GDM1 (cell line): ENCODE measurements at places on chromosomes 7 and 10.

- no peak for DNase-seq
These were observed 63.1 kb downstream of the BLNK start for GRCh38 chr10:96208271-96208670.

- DNase-seq: no peak
These were observed 178.5 kb downstream of the NRP1 start for GRCh38 chr10:33155720-33156638.

DNA sequence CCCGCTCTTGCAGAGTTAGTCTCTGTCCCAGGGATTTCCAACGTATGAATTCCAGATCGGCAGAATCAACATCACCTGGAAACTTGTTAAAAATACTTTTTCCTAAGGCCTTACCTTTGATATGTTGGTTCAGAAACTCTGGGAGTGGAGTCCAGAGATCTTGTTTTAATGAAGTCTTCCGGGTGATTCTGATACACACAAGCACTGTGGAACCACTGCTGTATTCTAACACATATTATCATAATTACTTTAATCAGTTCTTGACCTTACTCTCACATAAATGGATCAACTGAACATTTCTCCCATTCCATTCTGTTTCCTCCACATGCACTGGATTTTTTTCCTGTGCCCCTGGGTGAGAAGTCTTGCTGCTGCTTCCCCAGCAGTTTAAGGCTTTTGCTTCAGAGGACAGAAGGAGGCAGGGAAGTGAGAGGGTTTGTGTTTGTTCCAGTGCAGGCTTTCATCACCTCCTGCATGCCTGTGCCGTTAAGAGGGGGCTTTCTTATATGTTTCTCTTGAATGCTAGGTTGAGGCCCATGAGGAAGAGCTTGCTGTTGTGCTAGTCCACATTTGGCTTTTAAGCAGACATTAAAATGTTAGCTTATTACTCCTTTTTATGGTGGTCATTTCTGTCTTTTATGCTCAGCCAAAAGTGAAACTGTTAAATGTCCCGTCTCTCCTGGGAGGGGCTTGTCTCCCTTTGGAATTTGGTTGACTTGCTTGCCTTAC, 32.4 kb downstream of the CCSER2 start:
- no peak for DNase-seq

GRCh38 chr10:77371848-77372799, 265.5 kb downstream of the KCNMA1 start:
- DNase-seq: no peak

GRCh38 chr10:119653209-119653608, 2.0 kb downstream of the BAG3 start:
- DNase-seq: no peak

DNA sequence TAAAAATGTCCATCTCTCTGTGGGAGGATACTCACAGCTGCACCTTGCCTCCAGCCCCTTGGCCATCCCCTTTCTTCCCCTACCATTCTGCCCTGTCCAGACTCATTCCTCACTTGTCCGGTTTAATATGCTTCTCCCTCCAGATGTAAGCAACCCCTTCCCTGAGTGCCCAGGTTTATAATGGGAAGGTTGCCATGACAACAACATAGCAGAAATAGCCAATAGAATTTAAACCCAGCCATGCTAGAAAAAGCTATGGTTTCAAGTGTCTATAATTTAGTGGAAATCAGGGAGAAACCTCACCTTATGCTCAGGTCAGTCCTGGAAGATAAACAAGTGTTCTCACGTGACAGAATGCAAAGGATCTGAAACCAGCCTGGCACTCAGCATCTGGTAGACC, 196.0 kb upstream of the FZD8 start:
- no peak for DNase-seq

GRCh38 chr7:156768698-156769472, 124.1 kb downstream of the LMBR1 start:
- DNase-seq: no peak

DNA sequence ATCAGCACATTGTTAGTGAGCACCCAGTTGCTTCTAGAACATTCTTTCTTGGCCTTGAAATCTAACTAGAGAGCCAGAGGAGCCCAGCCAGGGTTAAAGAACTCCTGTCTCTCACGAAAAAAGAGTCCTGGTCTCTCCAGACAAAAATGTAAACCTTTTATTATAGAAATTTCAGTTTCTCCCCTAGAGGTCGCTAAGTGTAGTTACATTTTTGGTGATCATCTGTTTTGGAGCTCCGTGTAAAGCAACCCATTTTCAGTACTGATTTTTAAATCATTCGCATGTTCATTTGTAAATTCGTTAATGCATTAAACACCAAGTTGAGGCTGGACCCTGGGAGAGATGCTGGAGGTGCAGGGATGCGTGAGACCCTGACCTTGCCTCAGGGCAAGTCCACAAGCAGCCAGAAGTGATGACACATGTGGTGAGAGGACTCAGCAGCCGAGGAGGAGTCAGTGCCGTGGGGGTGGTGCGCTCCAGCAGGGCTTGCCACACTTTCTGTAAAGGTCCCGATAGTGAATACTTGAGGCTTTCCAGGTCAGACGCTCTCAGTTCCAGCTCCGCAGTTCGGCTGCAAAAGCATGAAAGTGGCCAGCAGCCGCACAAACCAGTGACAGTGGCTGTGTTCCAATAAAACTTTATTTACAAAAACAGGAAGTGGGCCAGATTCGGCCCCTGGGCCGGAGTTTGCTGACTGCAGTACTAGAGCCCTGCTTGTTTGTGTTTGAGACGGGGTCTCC, 578.6 kb upstream of the FOXK1 start:
- DNase-seq: no peak

DNA sequence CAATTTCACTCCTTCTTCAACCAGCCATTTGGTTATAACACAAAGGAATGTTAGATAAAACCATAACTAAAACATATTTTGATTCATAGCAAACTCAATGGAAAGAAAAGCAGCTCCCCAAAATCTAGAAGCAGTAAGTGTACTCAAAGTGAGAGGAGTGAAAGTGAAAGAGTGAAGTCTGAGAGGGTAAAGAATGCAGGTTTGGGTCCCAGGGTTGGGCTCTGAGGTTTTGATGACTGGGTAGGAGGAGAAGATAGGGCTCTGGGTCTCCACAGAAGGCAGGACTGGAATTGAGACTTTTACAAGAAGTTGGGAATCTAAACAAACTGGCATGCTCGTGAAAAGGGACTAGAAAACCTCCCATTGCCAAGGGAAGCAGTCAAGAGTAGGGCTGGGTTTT, 85.4 kb upstream of the RSU1 start:
- DNase-seq: no peak

- no peak for DNase-seq
These were observed 782.0 kb upstream of the ZWINT start for GRCh38 chr10:57142925-57143576.
